ENCODE measurements at places on chromosomes 12 and 14.

GRCh38 chr12:80187660-80188090 lies 88.3 kb downstream of the OTOGL start:
- peak; percentile 84 for DNase-seq

- peak; percentile 51 for DNase-seq
Observed at GRCh38 chr12:74021937-74022336, 515.7 kb upstream of the ATXN7L3B start.

GRCh38 chr14:101193106-101193844 lies 289.8 kb upstream of the RTL1 start:
- no peak for DNase-seq

DNA sequence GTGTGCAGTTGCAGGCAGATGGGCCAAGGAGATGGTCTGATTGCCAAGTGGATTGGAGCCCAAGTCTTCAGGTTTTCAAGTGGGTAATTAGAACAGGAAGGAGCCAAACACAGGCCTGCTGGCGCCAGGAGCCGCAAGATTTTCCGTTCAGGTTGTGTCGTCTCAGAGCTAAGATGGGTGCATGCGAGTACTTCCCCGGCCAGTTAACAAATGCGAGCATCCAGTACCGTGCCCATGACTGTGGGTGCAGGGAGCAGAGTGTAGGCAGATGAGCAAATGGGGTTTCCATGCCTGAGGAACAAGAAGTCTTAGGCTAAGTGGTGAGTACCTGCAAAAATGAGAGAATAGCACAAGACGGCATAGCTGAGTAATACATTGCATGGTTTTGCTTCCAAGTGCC lies 90.5 kb downstream of the CHST11 start:
- DNase-seq, result no peak

DNA sequence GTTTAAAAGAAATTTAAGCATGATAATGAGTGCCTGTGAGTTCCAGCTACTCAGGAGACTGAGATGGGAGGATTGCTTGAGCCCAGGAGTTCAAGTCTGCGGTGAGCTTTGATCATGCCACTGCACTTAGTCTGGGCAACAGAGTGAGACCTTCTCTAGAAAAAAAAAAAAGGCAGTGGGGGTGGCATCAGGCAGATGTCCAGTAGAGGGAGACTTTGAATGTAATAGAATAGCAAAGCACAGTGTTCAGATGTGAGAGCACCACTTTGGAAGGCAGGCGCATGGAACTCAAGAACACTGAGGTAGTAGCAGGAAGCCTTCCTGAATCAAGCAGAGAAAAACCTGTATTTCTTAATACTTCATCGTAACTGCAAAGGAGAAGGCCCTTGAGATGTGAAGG lies 394.5 kb upstream of the GARIN6 start:
- no peak for DNase-seq

GRCh38 chr14:21771671-21772070 lies 98.1 kb upstream of the OR4E1 start:
- DNase-seq, result no peak

All from lung (tissue), 17 donors.